ENCODE measurements at places on chromosomes 11 and 22. TPM values are rescaled to one million over a fixed set of nuclear protein-coding genes. Genes with fewer than 3 reads are reported as not detected.

Gene OR5B12
- not detected for total RNA-seq

DNA sequence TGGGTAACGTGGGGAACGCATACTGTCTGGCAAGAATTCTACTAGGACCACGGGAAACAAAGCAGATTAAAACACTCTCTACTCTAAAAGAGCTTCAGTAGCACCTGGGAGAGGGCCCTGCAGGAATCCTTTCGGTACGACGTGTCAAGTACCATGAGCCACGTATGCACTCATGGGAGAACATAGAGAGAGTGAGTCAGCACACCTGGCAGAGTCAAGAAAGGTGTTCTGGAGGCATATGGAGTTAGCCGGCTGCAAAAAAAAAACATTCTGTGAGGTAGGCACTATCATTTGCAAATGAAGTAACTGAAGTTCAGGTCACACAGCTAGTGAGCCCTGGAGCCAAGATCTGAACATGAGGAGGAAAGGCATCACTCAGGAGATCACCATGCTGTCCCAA is 71.1 kb upstream of the BID start:
- no peak for DNase-seq

GRCh38 chr22:27730641-27731433 is 70.7 kb downstream of the MN1 start:
- no peak for DNase-seq

GRCh38 chr11:79610678-79611077 is 169.8 kb upstream of the TENM4 start:
- DNase-seq, result no peak

DNA sequence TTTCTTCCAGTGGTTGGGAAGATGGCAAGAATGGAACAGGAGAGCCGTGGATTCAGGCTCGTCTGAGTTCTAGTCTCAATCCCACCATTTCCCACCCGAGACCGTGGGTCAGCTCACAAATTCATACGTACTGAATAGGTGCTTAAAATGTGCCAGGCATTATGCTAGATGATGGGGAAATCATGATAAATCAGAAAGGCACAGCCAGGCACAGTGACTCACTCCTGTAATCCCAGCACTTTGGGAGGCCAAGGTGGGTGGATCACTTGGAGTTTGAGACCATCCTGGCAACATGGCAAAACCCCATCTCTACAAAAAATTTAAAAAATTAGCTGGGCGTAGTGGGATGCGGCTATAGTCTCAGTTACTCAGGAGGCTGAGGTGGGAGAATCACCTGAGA is 7.1 kb downstream of the TRIOBP start:
- DNase-seq, result no peak

GRCh38 chr11:73203322-73203721 is 14.8 kb upstream of the P2RY2 start:
- no peak for DNase-seq

DNA sequence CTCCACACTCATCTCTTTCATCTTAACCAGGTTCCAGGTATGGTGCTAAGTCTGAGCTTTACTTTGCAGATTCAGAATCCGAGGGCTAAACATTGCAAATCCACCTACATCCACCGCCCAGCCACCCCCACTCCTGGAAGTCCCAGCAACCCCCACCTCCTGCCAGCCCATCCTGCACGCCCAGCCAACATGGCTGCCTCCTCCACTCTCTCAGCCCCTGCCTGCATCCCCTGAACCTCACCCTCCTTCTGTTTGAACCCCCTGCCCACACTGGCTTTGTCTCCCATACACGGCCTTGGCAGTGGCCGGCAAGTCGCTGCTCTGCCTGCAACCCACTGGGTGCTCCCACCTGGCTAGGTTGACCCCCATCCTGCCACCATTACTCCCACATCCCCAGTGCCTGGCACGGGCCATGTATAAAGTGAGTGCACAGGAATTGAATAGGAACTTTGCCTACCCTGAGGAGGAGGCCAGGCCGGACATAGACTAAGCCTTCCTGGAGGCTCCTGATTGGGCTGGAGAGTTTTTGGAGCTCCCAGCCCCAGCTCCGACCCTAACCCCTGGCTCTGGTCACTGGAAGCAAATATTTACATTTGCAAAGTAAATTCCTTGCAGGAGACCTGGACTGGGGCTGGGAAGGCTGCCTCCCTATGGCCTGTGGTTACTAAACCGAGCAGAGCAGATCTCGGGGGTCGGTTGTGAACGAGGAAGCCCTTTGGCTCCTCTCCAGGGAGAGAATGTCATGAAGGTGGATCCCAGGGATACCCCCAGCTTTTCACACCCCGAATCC is 14.4 kb downstream of the EMID1 start:
- no peak for DNase-seq
